Non-pigmented ciliary epithelial cell (primary cell): ENCODE measurements at places on chromosomes 6 and 20.

- no peak for DNase-seq
These were observed 427.2 kb downstream of the C6orf118 start for GRCh38 chr6:164882236-164882635.

DNA sequence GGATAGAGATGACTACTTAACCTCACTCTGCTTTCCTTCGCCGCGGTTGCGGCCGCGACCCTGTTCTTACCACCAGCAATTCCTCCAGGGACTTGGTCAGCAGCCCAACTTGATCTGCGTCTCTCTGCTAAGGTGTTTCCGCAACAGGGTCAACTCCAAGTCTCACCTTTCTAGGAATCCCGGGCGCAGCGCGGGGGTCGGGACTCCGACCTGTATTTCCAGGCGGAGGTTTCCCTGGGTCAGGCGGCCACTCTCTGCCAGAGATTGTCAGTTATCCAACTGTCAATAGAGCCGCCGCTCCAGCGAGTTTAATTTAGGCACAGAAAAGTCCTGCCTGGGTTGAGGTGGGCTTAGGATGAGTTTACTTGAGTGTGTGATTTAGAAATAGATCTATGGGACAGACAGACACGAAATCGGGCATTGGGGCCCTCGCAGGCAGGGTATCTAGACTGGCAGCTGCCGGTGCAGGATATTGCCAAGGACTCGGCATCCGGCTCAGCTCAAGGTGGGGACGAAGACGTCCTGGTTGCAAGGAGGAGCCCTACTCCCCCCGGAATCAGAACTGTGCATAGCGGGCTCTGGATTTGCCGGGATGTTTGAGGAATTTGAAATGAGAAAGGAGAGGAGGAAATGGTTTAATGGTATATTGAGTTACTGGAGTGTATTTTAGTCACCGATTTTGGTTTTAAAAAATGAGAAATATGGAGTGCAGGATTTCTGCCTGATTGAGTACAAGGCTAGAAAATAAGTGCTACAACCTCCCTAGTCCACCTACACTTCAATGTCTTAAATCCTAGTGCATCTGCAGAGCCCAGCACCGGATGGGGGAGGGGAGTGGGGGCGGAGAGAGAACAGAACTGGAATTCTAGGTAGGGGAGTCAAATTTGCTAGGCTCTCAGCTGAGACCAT is 23.7 kb downstream of the POM121L2 start:
- no peak for DNase-seq

DNA sequence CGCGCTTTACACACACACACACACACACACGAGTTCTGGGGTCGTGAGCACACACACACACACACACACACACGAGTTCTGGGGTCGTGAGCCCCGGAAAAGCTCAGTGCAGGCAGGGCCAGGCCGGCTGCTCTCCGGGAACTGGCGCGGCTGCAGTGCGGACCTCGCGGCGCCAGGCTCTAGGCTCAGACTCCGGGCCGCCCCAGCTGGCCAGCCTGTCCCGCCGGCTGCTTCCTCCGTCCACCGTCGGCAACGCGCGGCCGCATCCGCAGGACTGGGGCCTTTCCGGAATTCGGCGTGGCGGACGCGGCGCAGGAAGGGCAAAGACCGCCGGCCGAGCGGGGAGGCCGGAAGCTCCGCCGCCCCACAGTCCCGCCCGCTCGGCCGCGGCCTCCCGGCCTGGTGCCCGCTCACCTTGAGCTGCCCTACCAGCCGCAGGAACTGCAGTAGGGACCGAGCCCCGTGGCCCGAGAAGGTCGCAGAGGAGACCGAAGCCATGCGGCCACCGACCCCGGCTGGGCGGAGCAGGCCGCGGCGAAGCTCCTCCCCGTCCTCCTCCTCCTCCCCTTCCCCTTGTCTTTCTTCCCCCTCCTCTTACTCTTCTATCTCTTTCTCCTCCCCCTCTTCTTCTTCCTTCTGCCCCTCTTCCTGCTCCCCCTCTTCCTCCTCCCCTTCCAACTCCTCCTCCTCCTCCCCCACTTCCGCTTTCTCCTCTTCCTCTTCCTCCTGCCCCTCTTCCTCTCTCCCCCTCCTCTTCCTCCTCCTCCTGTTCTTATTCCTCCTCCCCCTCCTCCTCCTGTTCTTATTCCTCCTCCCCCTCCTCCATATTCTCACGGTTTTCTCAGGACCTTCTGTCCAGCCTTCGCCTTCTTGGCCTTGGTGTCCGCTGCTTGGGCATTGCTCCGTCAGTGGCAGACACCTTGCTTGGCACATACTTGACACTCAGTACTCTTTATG is at the start of gene HDDC2:
TSS of gene HDDC2 (minus strand) at position 533 of the 957 bp plus-strand sequence. CDS start at position 498, 35 bp downstream.
- DNase-seq, result no peak

- no peak for DNase-seq
These were observed 2.8 kb upstream of the ZSWIM1 start for GRCh38 chr20:45878076-45878761.

DNA sequence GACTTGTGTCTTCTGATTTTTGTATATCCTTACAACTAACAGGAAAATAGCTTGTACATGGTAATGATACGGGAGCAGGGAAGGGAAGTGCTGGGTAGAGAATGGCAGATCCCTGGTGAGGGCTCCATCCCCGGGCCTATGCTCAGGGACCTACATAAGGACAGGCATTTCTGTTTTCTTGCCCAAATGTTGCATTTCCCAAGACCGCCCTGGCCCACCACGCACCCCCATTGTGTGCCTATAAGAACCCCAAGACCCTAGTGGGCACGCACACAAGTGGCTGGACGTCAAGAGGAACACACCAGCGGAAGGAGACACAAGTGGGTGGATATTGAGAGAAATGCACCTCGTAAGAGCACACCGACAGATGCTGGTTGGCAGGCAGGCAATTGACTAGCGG is 616.3 kb upstream of the MAN1A1 start:
- DNase-seq, result no peak

DNA sequence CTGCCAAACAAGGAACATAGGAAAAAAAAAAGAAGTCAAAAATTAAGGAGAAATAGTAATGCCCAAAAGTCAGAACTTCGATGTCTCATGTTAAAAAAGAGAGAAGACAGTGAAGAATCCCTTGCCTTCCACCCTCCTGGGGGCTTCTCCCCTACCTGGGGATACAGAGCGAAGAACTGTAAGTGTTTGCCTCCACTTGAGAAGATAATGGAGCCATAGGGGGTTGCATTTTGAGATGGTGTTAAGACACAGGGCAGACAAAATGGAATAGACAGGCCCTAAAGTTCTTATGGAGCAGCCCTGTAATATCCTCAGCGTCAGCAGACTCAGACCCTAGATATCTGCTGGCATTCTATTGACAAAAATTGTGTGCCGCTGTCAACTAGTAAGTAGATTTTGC is 222.2 kb upstream of the MAP3K7 start:
- DNase-seq, result no peak

DNA sequence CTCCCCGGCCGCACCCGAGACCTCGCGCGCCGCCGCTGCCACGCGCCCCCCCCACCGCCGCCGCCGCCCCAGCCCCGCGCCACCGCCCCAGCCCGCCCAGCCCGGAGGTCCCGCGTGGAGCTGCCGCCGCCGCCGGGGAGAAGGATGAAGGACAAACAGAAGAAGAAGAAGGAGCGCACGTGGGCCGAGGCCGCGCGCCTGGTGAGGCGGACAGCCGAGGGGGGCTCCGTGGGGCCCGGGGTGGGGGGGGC is 426 bp downstream of the ASXL1 start:
- no peak for DNase-seq
